ENCODE measurements at places on chromosomes 1 and 21.
A peak's percentile ranks its signal among the peaks of the same experiment; 100 is the strongest.

- DNase-seq, result no peak
Measured at GRCh38 chr1:200274116-200274515, 135.7 kb downstream of the ZNF281 start.

GRCh38 chr1:43284546-43285110 is 753 bp downstream of the C1orf210 start:
- peak; percentile 24 for DNase-seq

- no peak for DNase-seq
Measured at GRCh38 chr1:66274634-66275033, 259.3 kb upstream of the SGIP1 start.

DNA sequence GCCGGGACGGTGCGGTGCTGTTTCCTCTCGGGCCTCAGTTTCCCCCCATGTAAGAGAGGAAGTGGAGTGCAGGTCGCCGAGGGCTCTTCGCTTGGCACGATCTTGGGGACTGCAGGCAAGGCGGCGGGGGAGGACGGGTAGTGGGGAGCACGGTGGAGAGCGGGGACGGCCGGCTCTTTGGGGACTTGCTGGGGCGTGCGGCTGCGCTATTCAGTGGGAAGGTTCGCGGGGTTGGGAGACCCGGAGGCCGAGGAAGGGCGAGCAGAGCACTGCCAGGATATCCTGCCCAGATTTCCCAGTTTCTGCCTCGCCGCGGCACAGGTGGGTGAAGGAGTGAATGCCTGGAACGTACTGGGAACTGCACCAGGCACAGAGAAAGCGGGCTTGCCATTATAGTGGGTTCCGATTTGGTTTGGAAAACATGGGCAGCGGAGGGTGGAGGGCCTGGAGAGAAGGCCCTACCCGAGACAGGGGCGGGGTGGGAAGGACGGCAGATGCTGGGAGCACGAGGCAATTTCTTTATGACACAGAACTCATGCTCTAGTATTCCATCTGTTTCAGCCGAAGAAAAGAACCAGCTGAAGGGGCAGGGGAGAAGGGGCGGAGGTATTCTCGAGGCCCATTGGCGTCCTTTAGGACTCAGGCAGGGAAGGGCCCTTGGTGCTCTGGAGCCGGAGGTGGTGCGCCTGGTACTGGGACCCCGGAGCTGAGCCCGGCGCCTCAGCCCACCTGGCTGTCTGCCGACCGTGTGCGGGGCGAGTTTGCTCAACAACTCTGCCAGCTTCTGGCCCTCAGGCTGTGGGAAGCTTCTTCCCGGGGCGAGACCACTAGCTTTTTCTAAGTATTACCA is 960 bp downstream of the PCSK9 start:
- no peak for DNase-seq

DNA sequence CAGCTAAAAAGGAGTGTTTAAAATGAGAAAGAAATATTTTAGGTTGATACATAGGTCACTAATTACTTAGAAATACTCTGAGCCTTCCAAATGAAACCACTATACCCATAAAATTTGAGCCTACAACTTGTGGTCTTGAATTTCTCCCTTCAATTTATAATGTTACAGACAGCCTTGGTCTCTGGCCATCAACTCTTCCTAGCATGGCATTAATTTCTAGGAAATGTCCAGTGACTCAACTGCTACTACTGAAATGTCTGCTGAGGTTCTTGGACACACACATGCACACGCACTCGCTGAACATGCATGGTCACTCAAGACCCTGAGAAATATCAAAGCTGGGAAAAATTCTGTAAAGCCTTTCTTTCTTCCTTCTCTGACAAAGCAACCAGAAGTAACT is 61.1 kb upstream of the SAMSN1 start:
- no peak for DNase-seq

- peak; percentile 85 for DNase-seq
Measured at GRCh38 chr1:17438318-17439249, 893 bp downstream of the RCC2 start.

- DNase-seq, result no peak
Measured at GRCh38 chr1:166302989-166303758, 136.4 kb upstream of the FAM78B start.

- no peak for DNase-seq
Measured at GRCh38 chr1:2093055-2093454, 42.8 kb downstream of the PRKCZ start.

DNA sequence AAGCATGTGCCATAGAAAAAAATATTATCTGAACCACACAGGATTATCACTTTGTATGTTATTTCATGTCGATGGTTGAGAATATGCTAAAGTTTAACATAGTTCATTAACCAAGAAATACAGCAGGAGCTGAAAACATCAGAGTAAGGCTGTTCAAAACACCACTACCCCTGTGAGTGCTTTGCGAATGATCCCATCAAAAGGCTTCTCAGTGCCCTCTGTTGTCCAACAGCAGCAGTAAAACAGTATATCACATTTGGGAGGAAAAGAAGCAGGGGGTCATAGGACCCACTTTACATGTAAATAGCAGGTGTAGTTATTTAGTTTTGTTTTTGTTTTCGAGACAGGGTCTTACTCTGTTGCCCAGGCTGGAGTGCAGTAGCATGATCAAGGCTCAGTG is 289.4 kb upstream of the FMN2 start:
- no peak for DNase-seq

DNA sequence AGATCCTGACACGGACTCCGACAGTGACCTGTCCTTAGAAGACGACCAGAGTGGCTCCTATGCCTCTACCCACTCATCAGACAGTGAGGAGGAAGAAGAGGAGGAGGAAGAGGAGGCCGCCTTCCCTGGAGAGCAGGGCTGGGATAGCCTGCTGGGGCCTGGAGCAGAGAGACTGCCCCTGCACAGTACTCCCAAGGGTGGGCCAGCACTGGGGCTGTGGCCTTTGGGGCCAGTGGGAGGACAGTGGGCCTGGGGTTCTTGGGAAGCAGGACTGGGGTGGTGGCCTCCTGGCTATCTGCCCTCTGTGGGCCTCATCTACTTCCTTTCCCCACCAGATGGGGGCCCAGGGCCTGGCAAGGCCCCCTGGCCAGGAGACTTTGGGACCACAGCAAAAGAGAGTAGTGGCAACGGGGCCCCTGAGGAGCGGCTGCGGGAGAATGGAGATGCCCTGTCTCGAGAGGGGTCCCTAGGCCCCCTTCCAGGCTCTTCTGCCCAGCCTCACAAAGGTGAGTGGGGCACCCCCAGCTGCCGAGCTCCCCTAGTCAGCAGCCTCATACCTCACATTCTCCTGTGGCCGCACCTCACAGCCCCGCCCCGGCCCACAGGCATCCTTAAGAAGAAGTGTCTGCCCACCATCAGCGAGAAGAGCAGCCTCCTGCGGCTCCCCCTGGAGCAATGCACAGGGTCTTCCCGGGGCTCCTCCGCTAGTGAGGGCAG is 10.0 kb downstream of the PSRC1 start:
- peak; percentile 65 for DNase-seq

- no peak for DNase-seq
Measured at GRCh38 chr21:15282665-15283064, 217.9 kb upstream of the NRIP1 start.
